Thoracic aorta endothelial cell (primary cell): ENCODE measurements at places on chromosomes 16 and 17. TPM values are rescaled to one million over a fixed set of nuclear protein-coding genes. Genes with fewer than 3 reads are reported as not detected.

Gene PLXDC1
- total RNA-seq, result not detected in 2 replicates

Gene WDR90
- total RNA-seq, result 14.6 and 26.4 TPM in 2 replicates

Gene CCDC154
- 0.07 TPM in 1 of 2 replicates, not detected in the other for total RNA-seq

Gene PPL
- 0.14 and 0.27 TPM in 2 replicates for total RNA-seq

Gene CDK10
- total RNA-seq, result 37.0 and 45.8 TPM in 2 replicates

Gene SP2
- total RNA-seq, result 2.7 and 4.0 TPM in 2 replicates

Gene CACNA1G
- total RNA-seq, result not detected in 2 replicates

Gene MAF
- total RNA-seq, result 0.66 and 2.3 TPM in 2 replicates

Gene AFMID
- total RNA-seq, result 40.6 and 50.1 TPM in 2 replicates

Gene SLC13A2
- not detected in 2 replicates for total RNA-seq

Gene LAT
- total RNA-seq, result 0.66 and 0.79 TPM in 2 replicates

Gene SCNN1B
- total RNA-seq, result not detected in 2 replicates

Gene GAS2L2
- total RNA-seq, result not detected in 2 replicates

Gene C1QTNF1
- total RNA-seq, result 4.1 and 6.8 TPM in 2 replicates

Gene KRT16
- total RNA-seq, result not detected in 2 replicates

Gene TPSB2
- total RNA-seq, result not detected in 2 replicates

Gene NTN1
- total RNA-seq, result 0.07 and 0.13 TPM in 2 replicates

Gene ALOX12B
- not detected in 2 replicates for total RNA-seq

Gene TAC4
- total RNA-seq, result not detected in 2 replicates

Gene QRICH2
- 2.6 and 2.7 TPM in 2 replicates for total RNA-seq

Gene NUDT16L1
- total RNA-seq, result 14.4 and 20.1 TPM in 2 replicates

Gene CRHR1
- not detected in 2 replicates for total RNA-seq

Gene TPSD1
- total RNA-seq, result not detected in 2 replicates

Gene SLC6A4
- 0.13 TPM in 1 of 2 replicates, not detected in the other for total RNA-seq

Gene CD300H
- not detected in 2 replicates for total RNA-seq

Gene TNS4
- not detected in 2 replicates for total RNA-seq

Gene CCL5
- not detected in 2 replicates for total RNA-seq

Gene METRN
- 9.4 and 18.7 TPM in 2 replicates for total RNA-seq

Gene MARVELD3
- total RNA-seq, result 0.13 TPM in 1 of 2 replicates, not detected in the other

Gene PSMB3
- 310 and 315 TPM in 2 replicates for total RNA-seq

Gene SETD1A
- 7.0 and 7.8 TPM in 2 replicates for total RNA-seq

Gene C1QTNF8
- total RNA-seq, result not detected in 2 replicates

Gene STARD3
- 21.8 and 22.6 TPM in 2 replicates for total RNA-seq

Gene CCL8
- total RNA-seq, result not detected in 2 replicates

Gene SLC52A1
- total RNA-seq, result 0.07 TPM in 1 of 2 replicates, not detected in the other

Gene CD300LB
- total RNA-seq, result not detected in 2 replicates

Gene CD300LG
- not detected in 2 replicates for total RNA-seq

Gene PPP1R1B
- not detected in 2 replicates for total RNA-seq

Gene NT5M
- total RNA-seq, result 0.53 and 0.93 TPM in 2 replicates

Gene ELAC2
- 68.8 and 93.3 TPM in 2 replicates for total RNA-seq

Gene ORAI3
- 13.0 and 16.7 TPM in 2 replicates for total RNA-seq

Gene TBC1D26
- not detected in 2 replicates for total RNA-seq

Gene GSG1L2
- not detected in 2 replicates for total RNA-seq

Gene KRT24
- total RNA-seq, result not detected in 2 replicates

Gene MRM1
- total RNA-seq, result 4.4 and 5.8 TPM in 2 replicates

Gene AGRP
- not detected in 2 replicates for total RNA-seq

Gene TMC7
- 4.2 and 5.6 TPM in 2 replicates for total RNA-seq

Gene AIPL1
- total RNA-seq, result not detected in 2 replicates

Gene RTN4RL1
- total RNA-seq, result under 0.01 TPM in 2 replicates
